ENCODE measurements at places on chromosomes 3 and 15. TPM values are rescaled to one million over a fixed set of nuclear protein-coding genes. Genes with fewer than 3 reads are reported as not detected.

Gene GALNT15
- total RNA-seq: 167 TPM

Gene P2RY12
- total RNA-seq: 10.7 TPM

Gene ATP13A5
- not detected for total RNA-seq

Gene CCRL2
- total RNA-seq: 4.4 TPM

Gene DCBLD2
- total RNA-seq: 37.4 TPM

Gene NCK1
- 31.5 TPM for total RNA-seq

GRCh38 chr3:41198526-41198925 is 779 bp upstream of the CTNNB1 start:
- no peak for DNase-seq

GRCh38 chr3:136516656-136517055 is 235.5 kb downstream of the STAG1 start:
- DNase-seq: no peak

GRCh38 chr3:10088256-10088655 is 19.8 kb downstream of the FANCD2OS start:
- DNase-seq: no peak

- no peak for DNase-seq
Observed at GRCh38 chr15:101255615-101256241, 3.9 kb upstream of the CHSY1 start.

DNA sequence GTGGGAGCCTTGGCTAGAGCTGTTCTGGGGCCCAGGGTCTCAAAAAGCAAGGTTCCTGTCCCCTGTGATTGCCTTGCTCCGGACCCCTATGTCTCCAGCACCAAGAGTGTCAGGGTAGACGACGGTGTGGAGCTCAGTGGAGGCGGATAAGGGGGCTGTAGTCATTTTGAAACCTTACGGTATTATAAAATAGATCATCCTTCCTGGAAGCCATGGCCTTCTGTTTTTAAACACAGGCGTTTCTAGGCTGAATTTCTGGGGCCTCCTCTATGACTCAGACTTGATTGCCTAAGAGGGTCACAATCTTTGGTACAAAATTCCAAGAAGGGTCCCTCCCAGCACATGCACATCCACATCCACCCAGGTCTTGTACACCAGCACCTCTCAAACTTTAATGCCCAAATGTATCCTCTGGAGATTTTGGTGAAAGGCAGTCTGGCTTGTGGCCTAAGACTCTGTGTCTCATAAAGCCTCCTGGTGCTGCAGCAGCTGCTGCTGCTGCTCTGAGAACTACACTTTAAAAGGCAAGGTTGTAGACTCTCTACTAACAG is 70.5 kb upstream of the XCR1 start:
- no peak for DNase-seq

GRCh38 chr3:53023072-53023823 is 22.6 kb downstream of the SFMBT1 start:
- DNase-seq: no peak

DNA sequence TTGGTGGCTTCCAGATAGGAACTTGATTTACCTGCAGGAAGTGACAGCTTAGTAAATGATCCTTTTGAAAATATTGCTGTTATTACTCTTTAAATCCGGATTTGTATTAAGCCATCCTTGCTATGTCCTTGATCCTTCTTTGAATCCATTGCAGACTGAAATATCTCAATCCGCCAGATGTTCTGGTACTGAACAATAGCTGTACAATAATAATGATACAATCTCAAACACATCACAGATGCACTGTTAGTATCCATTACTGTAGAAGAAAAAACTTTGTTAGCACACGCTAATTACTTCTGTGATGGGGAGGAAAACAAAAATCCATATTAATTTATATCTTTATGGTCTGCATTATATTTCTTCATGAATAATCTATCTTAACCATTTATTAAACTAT is 202.3 kb downstream of the CNTN4 start:
- DNase-seq: no peak

DNA sequence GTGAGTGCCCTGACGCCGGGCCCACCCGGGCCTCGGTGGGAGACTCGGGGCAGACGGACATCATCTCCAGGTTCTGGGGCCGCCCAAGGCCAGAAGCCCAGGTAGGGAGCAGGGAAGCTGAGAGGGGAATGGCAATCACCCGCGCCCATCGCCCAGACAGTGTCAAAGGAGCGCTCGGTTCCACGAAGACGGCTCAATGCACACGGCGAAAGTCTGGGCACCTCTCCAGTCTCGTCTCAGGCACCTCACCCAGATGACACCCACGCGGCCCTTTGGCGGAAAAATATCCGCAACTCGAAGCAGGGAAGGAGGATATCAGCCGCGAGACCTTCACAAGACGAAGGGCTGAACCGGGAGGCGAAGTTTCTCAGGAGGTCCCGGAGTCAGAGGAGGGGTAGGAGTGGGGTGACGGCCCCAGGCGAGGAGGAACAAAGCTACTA is 916 bp downstream of the IL17RD start:
- DNase-seq: no peak

GRCh38 chr15:53681056-53681455 is 78.4 kb downstream of the WDR72 start:
- no peak for DNase-seq

DNA sequence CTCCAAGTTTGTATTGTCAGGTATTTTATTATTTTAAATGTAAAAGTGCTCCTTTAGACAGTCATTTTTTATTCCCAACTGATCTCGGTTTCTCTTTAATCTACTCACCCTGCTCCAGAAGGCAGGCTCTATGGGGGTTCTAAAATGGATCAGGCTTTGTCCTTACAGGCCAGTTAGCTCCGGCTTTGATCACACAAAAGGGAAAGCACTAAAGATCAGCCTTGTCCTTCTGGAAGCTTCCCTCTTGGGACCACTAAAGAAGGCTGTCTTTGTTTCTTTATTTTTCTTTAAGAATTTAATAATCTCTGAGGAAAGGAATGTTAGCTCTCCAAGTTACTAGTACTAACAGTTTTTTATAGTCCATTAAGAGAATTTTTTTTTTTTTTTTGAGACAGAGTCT is 560.5 kb upstream of the ZNF717 start:
- no peak for DNase-seq

GRCh38 chr15:42069496-42070278 is 24.7 kb downstream of the PLA2G4D start:
- DNase-seq: no peak

GRCh38 chr15:79028411-79028964 is 62.1 kb downstream of the RASGRF1 start:
- no peak for DNase-seq

DNA sequence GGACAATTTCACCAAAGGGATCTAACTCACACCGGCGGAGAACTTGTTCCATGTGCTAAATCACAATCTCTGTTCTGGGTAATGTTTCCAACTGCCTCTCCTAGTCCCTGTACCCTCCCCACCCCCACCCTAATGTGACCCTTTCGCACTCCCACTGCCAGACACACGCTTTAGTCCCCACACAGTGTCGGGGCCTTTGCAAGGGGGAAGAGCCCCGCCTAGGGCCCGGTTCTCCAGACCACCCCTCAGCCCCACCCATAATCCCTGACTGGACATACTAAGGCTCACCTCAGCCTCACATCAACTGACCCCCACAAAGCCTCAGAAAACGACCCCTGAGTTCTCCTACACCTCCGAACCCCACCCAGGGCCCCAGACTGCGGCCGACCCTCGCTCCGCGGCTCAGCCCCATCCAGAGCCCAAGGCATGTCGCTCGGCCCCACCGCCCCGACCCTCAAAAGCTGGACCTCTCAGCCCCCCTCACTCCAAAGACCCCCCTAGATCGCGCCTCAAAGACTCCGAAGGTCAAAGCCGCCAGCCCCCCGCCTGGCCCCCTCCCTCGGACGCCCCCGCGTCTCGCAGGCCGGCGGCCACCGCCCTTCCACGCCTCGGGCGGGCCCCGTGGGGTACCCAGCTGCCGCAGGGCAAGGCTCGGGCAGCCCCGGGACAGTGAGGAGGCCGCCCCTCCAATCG is 72.0 kb upstream of the MAP4 start:
- DNase-seq: no peak

- DNase-seq: no peak
Observed at GRCh38 chr15:65690778-65691177, 69.0 kb downstream of the SLC24A1 start.

- no peak for DNase-seq
Observed at GRCh38 chr3:158991146-158991705, 189.4 kb downstream of the MFSD1 start.

- no peak for DNase-seq
Observed at GRCh38 chr3:172726380-172726779, 15.5 kb upstream of the NCEH1 start.

DNA sequence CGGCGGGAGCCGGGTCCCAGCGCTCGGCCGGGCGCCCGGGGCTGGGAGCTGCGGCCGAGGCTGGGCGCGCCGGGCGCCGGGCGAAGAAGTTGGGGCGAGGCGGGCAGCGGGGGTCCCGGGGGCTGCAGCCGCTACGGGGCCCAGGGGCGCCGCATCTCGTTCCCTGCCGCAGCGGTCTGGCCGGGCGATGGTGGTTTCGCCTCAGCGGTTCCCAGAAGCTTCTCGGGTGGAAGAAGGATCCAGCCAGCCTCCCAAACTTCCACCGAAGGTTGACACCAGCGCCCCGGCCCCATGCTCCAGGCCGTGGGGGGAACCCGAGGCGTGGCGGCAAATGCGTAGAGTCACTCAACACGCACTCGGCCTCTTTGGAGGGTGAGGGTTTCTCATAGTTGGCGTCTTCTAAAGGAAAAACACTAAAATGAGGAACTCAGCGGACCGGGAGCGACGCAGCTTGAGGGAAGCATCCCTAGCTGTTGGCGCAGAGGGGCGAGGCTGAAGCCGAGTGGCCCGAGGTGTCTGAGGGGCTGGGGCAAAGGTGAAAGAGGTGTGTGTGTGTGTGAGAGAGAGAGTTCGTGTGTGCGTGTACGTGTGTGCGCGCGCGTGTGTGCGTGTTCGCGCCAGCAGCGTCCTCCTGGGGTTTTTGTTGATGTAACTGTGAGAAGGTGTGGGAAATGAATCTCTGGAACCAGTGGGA is 940 bp downstream of the BOC start:
- DNase-seq: no peak

DNA sequence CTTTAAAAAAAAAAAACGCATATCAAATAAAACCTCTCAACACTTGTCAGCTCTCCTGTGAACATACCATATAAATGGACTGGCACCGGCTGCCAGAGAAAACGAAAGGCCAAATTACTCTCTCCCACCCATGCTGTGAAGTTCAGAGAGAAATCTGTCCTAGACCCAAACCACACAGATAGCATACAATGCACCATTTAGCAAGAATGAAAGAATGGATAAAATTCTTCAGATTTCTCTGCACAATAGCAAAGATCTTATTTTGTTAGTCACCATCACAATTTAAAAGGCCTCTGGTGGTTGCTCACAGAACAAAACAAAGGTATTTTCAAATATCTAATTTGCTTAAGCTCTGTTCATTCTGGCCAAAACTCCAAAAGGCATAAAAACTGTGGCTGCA is 93.9 kb upstream of the BHLHE40 start:
- DNase-seq: no peak

- no peak for DNase-seq
Observed at GRCh38 chr3:46407970-46408369, 911 bp downstream of the CCRL2 start.

GRCh38 chr3:83956431-83956830 is 1002.4 kb upstream of the CADM2 start:
- DNase-seq: no peak

- DNase-seq: no peak
Observed at GRCh38 chr3:49790626-49791411, 4.5 kb upstream of the IP6K1 start.

DNA sequence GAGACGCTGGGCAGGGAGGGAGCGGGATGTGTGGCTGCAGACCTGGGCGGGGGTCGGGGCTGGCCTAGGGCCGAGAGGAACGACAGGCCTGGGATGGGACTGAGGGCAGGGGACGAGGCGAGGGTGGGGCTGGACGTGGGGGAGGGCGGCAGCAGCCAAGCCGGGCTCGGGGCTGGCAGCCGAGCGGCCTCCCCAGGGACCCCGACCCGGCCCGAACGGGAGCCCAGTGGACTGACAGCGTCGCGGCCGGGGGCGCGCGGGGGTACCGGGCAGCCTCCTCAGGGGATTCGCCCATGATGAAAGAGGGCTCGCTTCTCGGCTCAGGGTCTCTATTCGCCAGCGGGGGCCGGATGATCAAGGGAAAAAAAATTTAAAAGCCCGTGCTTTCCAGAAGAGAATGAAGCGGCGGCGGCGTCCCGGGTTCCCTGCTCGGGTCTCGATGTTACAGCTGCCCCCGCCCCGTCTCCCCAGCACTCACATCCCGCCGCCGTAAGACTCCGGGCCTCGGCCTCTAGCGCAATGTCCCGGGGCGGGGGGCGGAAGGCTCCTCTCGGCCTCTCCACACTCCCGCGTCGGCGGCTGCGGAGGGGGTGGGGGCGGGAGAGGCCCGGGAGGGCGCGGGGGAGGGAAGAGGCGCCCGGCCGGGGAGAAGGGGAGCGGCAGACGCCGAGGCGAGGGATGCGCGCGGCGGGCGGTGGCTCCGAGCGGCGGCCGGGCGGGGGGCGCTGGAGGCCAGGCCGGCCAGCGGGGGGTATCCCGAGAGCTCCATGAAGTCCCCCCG is 4.3 kb downstream of the PTH1R start:
- no peak for DNase-seq

- DNase-seq: no peak
Observed at GRCh38 chr3:56145410-56145809, 322.9 kb downstream of the ERC2 start.

GRCh38 chr3:119973018-119973646 is 121.1 kb downstream of the GSK3B start:
- DNase-seq: no peak

DNA sequence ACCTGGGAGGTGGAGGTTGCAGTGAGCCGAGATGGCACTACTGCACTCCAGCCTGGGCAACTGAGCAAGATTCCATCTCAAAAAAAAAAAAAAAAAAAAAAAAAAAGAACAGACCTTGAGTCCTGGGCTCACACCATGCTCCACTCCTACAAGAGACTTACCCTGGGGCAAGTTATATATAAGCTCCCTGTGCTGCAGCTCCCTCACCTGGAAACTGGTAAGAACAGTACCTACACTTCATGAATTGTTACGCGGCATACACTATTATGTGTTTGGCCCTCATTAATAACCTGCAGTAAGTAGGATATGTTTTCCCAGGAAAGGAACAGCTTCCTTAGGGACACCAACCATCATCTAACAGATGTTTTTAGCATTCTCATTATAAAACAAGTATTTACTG is 119.6 kb downstream of the FMN1 start:
- no peak for DNase-seq

DNA sequence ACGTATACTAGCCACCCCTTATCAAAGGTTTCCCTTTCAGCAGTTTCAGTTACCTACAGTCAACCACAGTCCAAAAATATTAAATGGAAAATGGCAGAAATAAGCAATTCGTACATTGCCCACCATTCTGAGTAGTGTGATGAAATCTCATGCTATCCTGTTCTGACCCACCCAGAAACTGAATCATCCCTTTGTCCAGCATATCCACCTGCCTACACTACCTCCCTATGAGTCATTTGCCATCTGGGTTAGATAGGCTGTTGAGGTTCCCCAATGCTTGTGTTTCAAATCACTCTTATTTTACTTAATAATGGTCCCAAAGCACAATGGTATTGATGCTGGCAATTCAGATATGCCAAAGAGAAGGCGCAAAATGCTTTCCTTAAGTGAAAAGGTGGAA is 15.3 kb upstream of the PHC3 start:
- DNase-seq: no peak

GRCh38 chr3:42705962-42706585 is 3.5 kb upstream of the HHATL start:
- no peak for DNase-seq

- no peak for DNase-seq
Observed at GRCh38 chr3:46868287-46868686, 5.0 kb upstream of the MYL3 start.

GRCh38 chr15:68387381-68388143 is 44.4 kb downstream of the ITGA11 start:
- no peak for DNase-seq

All from thoracic aorta (tissue), 2 donors.